ENCODE measurements at places on chromosomes 2 and 18. TPM values are rescaled to one million over a fixed set of nuclear protein-coding genes. Genes with fewer than 3 reads are reported as not detected.

The RBM44 gene
- 0.08 TPM for polyA plus RNA-seq

The CCBE1 gene
- polyA plus RNA-seq = 0.03 TPM

The IGFBP2 gene
- 0.70 TPM for polyA plus RNA-seq

The INPP5D gene
- polyA plus RNA-seq = 307 TPM

The SOX11 gene
- polyA plus RNA-seq = not detected

The CENPA gene
- polyA plus RNA-seq = 0.68 TPM

The COLEC11 gene
- not detected for polyA plus RNA-seq

The UGT1A4 gene
- not detected for polyA plus RNA-seq

The CYS1 gene
- polyA plus RNA-seq = not detected

All from immature natural killer cell (primary cell).